Activated naive CD4-positive, alpha-beta T cell treated with anti-CD3 and anti-CD28 coated beads, Interleukin-2, amount 50 U/mL, for 72 hours (primary cell): ENCODE measurements at places on chromosomes 6 and 20.

DNA sequence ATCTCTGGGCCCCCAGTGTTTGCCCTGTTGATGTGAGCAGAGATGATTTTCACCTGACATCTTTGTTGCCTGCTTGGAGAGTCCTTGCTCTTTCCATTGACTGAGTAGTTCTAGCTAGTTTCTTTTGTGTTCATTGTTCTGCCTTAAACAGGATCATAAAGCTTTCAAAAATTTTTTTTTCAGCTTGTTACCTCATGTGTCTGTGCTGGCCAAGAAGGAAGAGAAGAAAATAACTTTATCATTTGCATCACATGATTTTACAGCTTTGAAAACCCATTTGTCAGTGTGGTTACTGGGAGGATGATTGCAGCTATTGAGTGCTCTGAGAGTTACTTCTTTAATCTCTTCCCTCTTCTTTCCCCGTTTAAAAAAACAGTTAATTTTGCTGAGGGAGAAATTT, 16.0 kb downstream of the FOXO3 start:
- DNase-seq: no peak

DNA sequence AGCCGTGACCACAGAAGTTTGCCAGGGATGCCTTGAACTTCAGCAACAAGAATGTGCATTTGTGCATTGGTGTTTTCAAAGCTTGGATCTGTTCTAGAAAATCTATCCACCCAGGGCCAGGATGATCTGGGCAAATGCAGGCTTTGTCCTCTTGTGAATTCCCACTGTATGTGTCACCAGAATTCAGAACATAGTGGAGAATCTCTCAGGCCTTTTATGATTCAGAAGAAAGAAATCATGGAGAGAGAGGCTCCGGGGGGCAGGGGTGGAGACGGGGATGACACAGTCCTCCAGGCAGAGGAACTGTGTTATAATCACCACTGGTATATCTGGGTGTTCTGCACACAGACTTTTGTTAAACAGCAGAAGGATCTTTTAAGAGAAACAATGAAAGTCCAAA, 304.1 kb downstream of the CDH4 start:
- DNase-seq: no peak

DNA sequence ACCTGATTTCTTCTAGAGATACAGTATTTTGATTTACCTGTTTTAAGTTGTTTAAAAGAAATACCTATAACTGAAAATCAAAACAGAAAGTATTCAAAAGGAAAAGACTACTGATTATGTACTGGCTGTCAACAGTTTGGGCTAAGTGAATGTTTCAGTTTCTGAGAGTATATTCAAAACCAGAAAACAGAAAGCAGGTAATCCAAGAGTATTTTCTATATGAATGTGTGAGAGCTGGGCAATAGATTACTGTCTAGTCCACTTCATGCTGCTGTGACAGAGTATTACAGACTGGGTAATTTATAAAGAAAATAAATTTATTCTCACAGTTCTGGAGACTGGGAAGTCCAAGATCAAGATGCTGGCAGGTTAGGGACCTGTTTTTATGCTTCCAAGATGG, 261.0 kb downstream of the ARHGAP18 start:
- DNase-seq: no peak

- DNase-seq: no peak
These were observed 2.3 kb upstream of the TTBK1 start for GRCh38 chr6:43240950-43241349.

GRCh38 chr20:38835792-38836191, 30.3 kb downstream of the PPP1R16B start:
- no peak for DNase-seq

GRCh38 chr6:44858998-44859397, 469.1 kb upstream of the RUNX2 start:
- no peak for DNase-seq

DNA sequence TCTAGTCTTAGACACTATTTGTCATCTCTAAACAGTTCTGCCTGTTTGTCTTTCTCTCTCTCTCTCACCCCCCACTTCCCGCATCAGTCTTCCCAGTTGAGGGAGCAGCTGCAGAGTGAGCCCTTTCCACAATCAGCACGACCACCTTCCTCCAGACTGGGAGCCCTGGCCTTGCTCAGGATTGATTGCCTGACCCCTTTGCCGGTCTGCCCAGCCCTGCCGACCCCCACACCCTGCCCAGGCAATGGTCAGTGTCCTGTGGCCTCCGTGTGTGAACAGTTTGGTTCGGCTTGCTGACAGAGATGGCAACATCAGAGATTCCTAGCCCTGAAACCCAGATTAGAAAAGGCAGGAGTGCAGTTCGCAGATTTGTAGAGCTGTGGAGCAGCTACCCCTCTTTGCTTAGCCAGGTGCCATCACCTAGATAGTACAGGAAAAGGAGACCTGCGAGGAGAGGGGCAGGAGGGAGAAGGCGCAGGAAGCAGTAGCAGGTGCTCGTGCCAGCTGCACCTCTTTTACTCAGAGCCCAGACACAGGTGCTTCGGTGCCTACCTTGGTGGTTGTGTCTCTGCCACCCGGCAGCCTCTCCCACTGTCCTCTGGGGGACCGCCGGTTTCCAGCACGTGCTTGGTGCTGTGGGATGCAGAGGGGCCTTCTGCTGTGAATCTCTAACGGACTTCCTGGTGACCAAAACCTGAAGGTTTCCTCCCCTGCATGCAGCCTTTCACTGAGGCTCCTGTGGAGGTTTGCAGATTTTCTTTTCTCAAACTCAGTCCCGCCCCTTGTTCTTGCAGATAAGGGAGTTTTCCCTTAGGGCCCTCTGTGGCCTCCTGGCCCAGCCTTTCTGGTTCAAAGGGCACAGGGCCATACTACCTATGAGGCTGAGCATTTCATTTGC, 92.4 kb downstream of the SCML4 start:
- DNase-seq: no peak

DNA sequence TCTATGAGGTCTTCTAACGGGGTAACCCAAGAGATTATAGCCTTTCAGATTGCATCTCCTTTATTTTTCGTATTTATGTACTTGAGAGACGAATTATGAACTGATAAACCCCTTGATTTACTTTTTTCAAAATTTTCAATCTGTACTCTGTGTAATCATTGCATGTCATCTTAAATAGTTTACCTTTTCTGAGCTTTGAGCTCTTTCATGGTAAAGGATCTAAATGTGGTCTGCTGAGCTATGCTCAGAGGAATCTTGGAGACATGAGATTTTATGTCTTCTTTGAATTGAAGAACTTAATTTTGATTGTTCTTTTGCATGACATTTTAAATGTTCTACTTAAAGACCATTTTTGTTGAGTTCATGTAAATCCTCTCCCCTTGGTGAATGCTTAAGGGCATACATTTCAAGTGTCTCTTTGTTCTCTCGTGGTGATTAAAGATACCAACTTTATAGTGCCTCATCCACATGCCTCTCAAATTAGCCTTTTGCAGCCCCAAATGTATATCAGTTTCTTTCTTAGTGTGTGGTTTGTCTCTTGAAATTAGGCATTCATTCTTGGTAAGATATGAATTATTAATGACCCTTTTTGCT, 116.3 kb upstream of the SCGN start:
- DNase-seq: no peak

DNA sequence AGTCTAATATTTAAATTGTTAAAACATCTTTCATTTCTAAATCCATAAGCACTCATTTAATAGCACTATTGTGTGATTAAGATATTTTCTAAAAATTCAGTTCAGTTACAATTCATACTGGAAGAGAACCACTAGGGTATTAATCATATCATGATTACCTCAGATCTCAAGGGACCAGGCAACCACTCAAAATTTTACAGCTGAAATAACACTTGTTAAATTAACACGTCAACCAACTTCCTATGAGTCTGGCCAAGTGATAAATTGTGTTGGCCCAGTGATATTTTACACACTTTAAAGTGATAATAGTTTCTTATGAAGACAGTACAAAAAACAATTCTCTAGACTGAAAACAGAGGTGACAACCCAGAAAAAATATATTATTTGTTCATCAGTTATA, 869.0 kb upstream of the ADGRB3 start:
- DNase-seq: no peak

DNA sequence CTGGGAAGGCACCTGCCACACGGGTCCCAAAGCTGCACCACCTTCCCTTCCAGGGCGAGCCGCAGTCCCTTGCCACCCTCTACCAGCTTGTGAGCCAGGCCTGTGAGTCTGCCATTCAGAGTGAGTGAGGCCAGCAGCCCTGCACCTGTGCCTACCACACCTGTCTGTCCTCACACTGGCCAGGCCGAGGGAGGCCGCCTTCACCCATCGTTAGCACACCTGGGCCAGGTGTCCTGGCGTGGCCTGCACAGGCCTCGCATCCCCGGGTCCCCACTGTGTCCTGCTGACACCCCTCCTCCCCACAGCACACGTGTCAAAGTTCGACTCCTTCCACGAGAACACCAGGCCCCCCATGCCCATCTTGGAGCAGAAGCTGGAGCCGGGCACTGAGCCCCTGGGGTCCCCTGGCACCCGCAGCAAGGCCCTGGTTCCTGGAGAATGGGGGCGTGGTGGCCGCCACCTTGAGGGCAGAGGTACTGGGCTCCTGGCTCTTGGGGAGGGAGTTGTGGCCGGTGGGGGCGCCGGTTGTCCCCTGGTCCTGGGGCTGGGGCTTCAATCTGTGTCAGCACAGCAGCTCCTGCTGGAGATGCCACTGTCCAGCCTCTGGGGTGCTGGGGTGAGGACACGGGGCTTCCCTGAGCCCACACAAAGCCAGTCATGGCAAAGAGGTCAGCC, 33.0 kb downstream of the CHRNA4 start:
- DNase-seq: no peak

GRCh38 chr6:158780988-158781691, 38.0 kb downstream of the EZR start:
- no peak for DNase-seq

DNA sequence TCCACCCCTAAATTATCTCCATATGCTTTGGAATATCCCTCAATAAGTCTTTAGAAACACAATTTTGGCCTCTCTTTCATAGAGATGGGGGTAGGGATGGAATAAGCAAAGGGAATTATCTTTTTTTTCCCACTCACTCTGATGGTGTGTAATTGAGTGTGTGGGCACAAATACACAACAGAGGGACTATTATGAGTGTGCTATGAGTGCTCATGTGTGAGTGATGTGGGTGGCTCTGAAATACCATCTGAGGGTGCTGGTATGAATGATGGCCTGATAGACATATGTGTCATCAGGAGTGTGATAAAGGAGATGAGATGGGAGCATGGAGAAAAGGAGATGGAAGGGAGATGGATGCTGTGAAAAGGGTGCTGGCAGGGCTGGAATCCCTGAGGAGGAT, 35.6 kb downstream of the GSS start:
- peak; percentile 18 for DNase-seq

- DNase-seq: no peak
These were observed 352.1 kb upstream of the SOX4 start for GRCh38 chr6:21241231-21242130.

- no peak for DNase-seq
These were observed 15.1 kb downstream of the NHSL1 start for GRCh38 chr6:138484018-138484731.

DNA sequence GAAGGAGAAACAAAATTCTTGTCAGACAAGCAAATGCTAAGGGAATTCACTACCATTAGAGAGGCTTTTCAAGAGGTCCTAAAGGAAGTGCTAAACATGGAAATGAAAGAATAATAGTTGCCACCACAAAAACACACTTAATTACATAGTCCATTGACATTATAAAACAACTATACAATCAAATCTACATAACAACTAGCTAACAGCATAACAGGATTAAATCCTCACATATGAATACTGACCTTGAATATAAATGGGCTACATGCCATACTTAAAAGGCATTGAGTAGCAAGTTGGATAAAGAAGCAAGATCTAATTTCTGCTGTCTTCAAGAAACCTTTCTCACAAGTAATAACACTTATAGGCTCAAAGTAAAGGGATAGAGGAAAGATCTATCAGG, 811.5 kb upstream of the CITED2 start:
- no peak for DNase-seq

DNA sequence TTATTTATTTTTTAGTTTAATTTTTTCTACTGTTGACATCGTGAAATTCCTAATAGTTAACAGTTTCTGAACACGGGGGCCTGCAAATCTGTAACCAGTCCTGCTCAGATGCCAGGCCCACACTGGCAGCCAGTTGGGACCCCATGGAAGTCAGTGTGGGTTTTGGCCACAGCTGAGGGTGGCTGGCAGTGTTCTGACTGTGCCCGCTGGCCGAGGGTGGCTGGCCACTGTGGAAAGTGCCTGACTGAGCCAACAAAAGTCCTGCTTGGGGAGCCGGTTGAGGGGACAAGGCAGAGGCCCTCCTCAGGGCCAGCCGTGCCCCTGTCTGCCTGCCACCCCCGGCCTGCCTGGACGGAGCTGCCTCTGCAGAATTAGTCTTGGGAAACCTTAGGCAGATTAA, 4.1 kb upstream of the PMEPA1 start:
- DNase-seq: no peak

- DNase-seq: peak; percentile 16
These were observed 11.5 kb downstream of the SPAG4 start for GRCh38 chr20:35627121-35627520.

DNA sequence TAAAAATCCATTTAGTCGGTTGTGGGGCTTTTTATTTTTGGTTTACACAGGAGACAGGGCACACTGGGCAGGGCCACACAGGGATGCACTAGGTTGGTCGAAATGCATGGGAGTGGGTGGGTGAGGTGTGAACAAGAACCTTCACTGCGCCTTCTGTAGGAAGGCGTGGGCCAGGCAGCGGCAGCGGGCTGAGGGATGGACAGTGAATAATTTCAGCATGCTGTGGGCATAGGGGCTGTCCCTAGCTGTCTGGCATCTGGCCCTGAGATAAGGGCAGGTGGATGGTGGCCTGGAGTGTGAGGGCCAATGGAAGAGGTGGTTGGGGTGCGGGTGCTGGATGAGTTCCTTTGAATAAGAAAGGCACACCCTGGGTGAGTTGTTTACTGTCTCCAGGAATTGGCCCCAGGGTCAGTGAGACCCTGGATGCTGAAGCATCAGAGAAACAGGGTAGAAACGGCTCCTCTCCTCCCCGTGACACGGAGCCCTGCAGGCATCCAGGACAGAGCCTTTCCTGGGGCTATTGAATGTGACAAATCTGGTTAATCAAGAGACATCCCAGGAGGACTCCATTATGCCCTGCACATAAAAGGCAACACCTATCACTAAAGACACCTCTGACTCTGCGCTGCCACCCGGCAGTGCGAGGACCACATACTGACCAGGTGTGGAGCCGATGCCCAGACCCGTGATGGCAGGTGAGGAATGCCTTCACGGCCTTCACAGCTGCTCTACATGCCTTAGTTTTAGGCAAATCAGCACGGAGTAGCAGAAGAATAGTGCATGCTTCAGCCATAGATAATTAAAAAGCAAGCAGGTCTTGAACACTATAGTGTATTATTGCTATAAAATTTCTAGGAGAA, 123.0 kb upstream of the SNX9 start:
- DNase-seq: no peak

GRCh38 chr6:14889188-14889587, 356.7 kb upstream of the JARID2 start:
- no peak for DNase-seq

- no peak for DNase-seq
These were observed 66.2 kb downstream of the SLC22A23 start for GRCh38 chr6:3390698-3391097.
